ENCODE measurements at places on chromosomes 6 and 20.

GRCh38 chr6:63573899-63574553 is 1.7 kb downstream of the LOC128125822 start:
- DNase-seq = no peak

DNA sequence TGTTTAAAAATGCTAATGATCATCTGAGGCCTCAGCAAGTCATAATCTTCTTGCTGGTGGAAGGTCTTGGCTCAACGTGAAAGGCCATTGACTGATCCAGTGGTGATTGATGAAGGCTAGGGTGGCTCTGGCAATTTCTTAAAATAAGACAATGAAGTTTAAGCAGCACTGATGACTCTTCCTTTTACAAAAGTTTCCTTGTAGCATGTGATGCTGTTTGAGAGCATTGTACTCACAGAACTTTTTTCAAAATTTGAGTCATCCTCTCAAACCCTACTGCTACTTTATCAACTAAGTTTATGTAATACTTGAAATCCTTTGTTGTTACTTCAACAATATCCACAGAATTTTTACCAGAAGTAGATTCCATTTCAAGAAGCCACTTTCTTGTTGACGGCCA is 382.3 kb downstream of the ESR1 start:
- DNase-seq = no peak

DNA sequence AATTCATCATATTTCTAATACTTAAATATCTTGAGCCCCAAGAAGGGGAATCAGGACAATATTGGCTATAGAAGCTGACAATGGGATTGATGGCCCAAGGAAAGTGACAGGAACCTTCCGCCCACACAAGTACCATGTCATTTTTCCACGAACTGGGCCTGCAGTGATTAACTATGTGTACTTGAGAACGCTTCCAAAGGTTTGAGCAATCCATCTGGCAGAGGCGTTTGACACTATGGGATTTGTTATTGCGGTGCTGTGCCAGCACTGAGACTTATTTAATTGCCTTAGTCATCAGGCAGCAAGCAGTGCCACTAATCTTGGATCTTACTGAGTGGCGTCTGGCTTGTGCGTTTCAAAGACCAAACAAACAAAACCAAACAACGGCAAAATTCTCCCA is 135.6 kb upstream of the UST start:
- no peak for DNase-seq

- DNase-seq = no peak
Measured at GRCh38 chr20:59829054-59829785, 104.2 kb downstream of the SYCP2 start.

DNA sequence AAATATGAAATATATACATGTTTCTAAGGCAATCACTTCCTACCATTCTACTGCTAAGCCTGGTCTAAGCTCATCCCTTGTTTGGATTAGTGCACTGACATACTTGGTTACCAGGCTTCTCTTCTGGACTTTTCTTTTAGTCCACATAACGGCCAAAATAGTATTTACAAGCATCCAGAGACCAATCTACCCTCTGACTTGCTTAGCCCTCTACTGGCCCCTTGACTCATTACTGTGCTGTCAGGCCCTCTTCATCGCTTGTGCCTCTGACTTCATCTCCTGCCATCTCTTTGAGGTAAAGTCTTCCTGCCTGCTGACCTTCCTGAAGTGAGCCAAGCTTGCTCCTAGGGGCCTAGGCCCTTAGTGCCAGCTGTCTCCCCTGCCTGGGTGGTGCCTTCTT is 35.1 kb downstream of the TULP4 start:
- DNase-seq = no peak

DNA sequence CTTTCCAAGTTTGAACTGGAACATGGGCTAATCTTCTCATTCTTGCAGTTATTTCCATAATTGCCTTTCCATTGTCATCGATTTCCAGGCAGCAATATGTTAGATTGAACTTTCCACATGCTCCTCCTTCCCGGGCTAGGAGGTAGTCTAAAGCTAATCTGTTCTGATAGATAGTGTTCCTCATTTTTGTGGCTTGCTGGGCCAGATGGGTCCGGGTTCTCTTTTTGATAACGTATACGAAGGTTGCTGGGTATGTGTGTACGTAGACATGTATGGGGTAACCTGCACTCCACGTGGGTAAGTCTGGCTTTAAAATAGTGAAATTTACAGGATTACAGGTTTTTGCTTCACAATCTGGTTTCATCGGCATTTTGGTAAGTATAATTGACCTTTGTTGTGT is 14.0 kb upstream of the GMPR start:
- no peak for DNase-seq

- no peak for DNase-seq
Measured at GRCh38 chr20:35621560-35621946, 5.9 kb downstream of the SPAG4 start.

GRCh38 chr6:167757249-167757648 is 69.5 kb upstream of the AFDN start:
- no peak for DNase-seq

DNA sequence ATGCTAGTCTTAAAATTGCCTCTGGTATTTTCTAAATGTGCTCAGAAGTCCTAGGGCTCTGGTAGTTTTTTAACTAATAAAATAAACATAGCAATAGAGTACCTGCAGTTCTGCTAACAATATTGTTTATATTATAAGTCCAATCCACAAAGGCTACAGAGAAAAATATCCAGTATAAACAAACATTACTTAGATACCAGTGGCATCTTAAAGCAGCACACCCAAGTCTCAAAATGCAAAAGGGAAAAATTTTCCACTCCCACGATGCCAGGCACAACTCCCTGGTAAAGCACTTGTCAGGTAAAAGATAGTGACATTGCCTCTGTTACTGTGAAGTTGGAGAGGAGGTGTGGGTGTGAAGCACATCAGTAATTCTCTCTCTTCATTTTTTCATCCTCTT is 123.3 kb downstream of the OGFRL1 start:
- DNase-seq = no peak

- no peak for DNase-seq
Measured at GRCh38 chr6:53702316-53702715, 36.8 kb upstream of the KLHL31 start.

GRCh38 chr6:83637953-83638352 is 70.9 kb downstream of the SNAP91 start:
- DNase-seq = no peak

DNA sequence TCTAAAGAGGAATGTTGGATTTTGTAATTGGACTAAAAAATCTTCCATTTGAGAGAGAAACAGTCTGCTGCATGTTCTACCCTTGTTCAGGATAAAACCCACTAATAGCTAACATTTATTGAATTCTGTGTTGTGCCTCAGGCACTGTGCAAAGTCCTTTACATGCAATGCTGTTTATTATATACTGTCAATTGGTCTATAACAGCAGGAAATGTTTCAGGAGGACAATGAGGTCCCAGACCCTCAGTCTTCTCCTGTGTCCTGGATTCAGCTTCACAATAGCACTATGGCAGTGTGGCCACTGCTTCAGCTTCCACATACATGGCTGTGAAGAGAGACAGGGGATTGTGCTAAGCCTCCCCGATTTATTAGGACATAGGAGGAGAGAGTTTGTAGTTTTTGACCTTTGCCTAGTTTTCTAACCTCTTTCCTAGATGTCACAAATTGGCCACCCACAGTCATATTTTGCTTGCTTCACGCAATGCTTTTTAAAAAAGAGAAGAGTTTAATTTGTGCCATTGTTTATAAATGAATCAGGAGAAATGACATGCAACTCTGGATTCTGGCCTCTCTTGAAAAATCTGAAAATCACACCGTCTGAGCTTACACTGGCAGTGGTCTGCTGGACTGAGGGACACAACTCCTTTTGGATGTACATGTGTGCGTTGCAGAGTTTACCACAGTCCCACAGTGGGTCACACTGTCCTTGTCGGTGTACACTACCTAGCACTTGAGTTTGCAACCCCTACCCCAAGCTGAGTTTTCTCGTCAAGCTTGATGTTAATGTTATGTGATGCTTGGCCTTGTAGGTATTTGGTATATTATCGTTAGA is 11.3 kb downstream of the PTPN1 start:
- no peak for DNase-seq

- DNase-seq = no peak
Measured at GRCh38 chr6:79623106-79623505, 8.0 kb upstream of the SH3BGRL2 start.

- DNase-seq = no peak
Measured at GRCh38 chr6:160790028-160790792, 88.2 kb downstream of the PLG start.

DNA sequence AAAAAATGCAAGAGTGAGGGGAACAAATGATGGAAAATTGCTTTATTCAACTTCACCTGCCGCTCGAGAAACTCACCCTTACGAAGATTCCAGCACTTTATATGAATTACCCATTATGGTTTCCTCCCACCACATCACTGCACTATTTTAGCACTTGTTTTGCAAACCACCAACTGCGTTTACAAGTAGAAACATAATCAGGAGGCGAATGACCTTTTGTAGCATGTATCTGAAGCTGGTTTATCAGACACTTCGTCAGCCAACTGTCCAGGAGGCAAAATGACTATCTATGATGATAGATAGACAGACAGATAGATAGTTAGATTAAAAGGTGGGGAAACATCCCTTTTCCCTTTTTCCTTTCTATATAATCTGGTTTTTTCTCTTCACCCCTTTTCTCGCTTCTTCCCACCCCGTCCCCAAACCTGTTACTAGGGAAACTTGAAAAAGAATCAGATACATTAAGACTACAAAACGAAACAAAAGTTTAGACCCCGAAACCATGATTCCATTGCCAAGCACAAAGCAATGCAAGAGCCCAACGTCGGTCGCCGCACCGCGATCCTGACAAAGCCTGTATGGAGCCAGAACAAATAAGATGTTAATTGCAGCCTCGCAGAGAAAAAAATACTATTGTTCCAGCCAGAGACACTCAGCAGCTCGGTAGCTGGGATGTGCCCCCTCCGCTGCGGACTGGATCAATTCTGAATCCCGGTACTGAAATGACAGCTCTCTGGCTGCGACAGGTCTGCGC is 933 bp upstream of the ADGRB3 start:
- no peak for DNase-seq

DNA sequence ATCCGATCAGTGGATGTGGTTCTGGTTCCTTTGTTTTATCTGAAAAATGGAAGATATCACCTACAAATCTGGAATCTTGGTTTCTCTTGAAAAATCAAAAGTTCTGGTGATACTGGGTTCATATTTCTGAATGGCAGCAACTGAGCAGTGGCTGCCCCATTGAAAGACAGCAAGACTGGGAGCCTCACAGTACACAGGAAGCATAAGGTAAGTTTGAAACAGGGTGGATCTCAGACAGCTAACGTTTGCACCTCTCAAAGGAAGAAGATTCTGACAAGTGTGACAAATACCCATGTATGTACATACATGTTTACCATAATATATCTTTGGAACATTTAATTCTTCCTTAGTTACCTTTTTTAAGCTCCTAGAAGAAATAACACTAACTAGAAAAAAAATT is at the start of gene SAMD3:
Gene SAMD3 (minus strand): TSS at position 177 of the 400 bp plus-strand sequence. CDS start 7,678 bp downstream, outside the sequence.
- no peak for DNase-seq

GRCh38 chr20:1186367-1186991 is 1.7 kb upstream of the TMEM74B start:
- no peak for DNase-seq

GRCh38 chr6:1043458-1043836 is 268.5 kb upstream of the FOXQ1 start:
- DNase-seq = no peak

- no peak for DNase-seq
Measured at GRCh38 chr6:20846602-20847028, 312.4 kb downstream of the CDKAL1 start.

DNA sequence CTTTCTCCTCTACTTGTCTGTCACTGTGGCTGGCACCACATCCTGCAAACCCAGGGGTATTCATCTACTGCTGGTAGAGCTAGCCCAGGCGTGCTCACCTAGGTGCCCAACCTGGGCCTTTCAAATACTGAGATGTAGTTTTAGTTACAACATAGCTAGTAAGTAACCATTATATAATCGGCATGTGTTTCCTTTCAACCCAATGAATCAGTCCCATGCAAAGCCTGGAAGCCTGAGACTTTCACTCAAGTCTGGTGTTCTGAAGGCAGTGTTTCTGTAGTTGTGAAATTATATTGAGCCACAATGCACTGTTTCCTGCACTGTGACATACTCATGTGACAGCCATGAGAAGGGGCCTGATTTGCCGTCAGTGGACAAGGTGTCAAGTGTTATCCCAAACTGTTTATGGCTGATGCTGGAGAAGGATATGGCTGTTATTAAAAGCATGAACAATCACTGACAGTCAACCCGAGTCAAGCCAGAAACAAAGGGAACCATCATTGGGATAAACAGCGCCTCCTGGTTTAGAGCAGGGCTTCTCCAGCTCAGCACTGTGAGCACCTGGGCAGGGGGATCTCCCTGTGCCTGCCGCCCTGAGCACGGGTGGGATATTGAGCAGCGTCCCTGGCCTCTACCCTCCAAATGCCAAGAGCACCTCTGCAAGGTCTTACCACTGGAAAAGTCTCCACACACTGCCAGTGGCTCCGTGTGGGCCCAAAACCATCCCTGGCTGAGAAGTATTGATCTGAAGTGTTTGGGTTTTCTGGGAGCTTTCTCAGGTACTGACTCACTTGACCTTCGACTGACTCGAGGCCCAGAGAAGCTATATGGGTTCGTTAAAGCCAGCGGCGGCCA is 1.6 kb downstream of the PSMA7 start:
- DNase-seq = no peak

GRCh38 chr6:3748208-3749066 is 3.1 kb downstream of the PXDC1 start:
- no peak for DNase-seq

DNA sequence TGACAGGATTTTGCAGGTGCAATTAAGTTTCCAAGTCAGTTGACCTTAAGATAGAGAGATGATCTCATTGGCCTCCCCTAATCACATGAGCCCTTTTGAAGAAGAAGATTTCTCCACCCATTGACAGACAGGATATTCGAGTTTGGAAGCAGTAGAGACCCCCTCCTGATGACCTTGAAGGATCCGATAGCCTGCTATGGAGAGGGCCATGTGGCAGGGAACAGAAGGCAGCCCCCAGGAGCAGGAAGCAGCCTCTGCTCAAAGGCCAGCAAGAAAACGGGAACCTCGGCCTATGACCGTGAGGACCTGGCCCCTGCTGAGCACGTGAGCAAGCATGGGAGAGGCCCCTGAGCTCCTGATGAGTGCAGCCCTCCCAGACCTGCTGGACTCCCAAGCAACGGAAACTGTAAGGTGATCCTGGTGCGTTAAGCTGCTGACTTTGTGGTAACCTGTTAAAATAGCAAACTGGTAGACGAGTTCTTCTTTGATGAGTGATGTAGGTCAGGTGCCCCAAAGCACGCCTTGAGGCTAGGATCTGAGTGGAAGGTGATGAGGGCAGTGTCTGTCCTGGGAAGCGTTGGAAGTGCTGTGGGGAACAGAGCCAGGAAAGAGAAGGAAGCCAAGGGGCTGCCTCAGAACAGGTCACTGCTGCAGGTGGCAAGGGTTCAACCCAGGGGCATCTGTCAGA is 18.5 kb upstream of the TUBB2A start:
- no peak for DNase-seq
